ENCODE measurements at places on chromosomes 5 and 9. TPM values are rescaled to one million over a fixed set of nuclear protein-coding genes. Genes with fewer than 3 reads are reported as not detected.

BARX1 gene
- not detected for total RNA-seq

FLT4 gene
- 51.0 TPM for total RNA-seq

SVEP1 gene
- not detected for total RNA-seq

TBC1D13 gene
- 26.0 TPM for total RNA-seq

EGFLAM gene
- total RNA-seq: 1.1 TPM

POLR3G gene
- total RNA-seq: 16.7 TPM

LIFR gene
- total RNA-seq: 40.2 TPM

PCDHB10 gene
- total RNA-seq: 0.59 TPM

N4BP3 gene
- total RNA-seq: 13.1 TPM

OLFM1 gene
- total RNA-seq: 4.7 TPM

BARHL1 gene
- total RNA-seq: not detected

PLPP7 gene
- 5.6 TPM for total RNA-seq

RXFP3 gene
- total RNA-seq: not detected

PCSK5 gene
- 4.9 TPM for total RNA-seq

PCDHGB5 gene
- total RNA-seq: 7.9 TPM

GABRA6 gene
- total RNA-seq: not detected

SLC12A7 gene
- 19.8 TPM for total RNA-seq

MSMP gene
- total RNA-seq: 1.0 TPM

ORM2 gene
- total RNA-seq: not detected

FOXD4L3 gene
- total RNA-seq: not detected
